ENCODE measurements at places on chromosomes 12 and 14.

GRCh38 chr14:89407856-89408255 lies 9.2 kb downstream of the FOXN3 start:
- no peak for DNase-seq

DNA sequence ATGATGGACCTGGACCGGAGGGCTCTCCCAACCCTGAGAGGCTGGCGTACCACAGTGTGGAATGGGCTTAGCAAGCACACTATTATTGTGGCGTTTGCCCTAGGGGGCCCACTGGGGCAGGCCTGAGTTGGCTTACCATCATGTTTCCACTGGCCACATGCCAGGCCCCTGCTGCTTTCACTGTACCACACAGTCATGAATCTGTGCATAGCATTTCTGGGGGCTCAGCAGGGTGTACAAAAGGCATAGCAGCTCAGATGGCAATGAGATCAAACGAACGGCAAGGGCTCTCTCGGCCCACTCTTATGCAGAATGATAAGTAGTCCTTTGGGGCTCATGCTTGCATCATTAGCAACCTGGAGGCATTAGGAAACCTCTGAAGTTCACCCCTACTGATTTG lies 137.0 kb upstream of the HIF1A start:
- DNase-seq: no peak

- DNase-seq: no peak
Measured at GRCh38 chr14:71539650-71540285, 392.5 kb upstream of the RGS6 start.

- DNase-seq: no peak
Measured at GRCh38 chr14:94467728-94468520, 8.1 kb downstream of the SERPINA9 start.

- no peak for DNase-seq
Measured at GRCh38 chr14:89504602-89505313, 87.7 kb upstream of the FOXN3 start.

DNA sequence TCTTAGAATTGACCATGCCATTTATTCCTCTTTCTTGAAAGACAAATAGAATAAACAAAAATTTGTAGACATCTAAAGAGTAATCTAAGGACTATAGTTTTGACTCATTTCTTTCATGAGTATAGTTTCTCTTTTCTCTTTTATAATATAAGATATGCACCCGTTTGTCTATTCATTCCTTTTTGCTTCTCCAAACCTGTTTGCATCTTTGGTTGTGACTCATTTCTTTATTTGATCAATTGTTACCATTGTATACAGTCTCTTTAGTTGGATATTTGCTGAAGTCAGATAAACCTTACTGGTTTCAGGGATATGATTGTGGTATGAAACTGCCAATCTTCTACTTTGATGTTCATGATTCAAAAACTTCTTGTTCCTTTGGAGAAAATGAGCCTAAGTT lies 268.7 kb downstream of the FBXL14 start:
- no peak for DNase-seq

GRCh38 chr14:48853159-48853558 lies 733.0 kb downstream of the RPS29 start:
- no peak for DNase-seq

GRCh38 chr12:95767703-95768102 lies 22.9 kb downstream of the NTN4 start:
- DNase-seq: no peak

DNA sequence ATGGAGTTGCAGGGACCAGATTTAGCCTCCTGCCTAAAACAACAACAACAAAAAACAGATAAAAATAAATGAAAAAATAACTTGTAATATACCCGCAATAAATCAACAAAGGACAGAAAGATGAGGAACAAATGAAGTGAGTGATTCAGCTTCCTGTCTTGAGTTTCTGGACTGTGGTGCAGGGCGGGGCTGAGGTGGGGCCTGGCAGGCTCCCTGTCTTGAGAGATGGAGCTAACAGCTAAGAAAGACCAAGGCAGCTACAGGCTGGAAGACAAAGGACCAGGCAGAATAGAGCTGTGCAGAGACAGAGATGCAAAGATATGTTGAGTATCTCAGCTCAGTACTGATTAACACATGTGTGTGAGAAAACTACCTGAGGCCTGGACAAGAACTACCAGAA lies 879.2 kb downstream of the AACS start:
- DNase-seq: no peak

DNA sequence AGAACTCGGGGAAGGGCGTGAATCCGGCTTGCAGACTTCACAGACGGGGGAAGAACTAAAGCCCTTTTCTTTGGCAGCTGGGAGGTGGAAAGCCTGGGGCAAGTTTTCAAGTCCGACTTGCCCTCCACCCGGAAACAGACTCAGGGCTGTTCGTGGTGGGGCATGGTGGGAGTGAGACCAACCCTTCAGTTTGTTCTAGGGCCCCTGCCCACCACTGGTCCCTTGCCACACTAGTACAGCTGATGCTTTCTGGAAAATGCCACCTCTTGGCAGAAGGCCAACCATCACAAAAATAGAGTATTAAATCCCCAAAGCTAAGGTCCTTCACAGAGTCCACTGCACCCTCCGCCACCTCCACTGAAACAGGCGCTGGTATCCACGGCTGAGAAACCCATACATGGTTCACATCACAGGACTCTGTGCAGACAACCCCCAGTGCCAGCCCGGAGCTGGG lies 50.4 kb upstream of the DDX11 start:
- no peak for DNase-seq

- DNase-seq: peak; percentile 70
Measured at GRCh38 chr14:32028599-32028998, 48.5 kb upstream of the ARHGAP5 start.

GRCh38 chr12:26803552-26803951 lies 29.4 kb downstream of the ITPR2 start:
- DNase-seq: no peak

DNA sequence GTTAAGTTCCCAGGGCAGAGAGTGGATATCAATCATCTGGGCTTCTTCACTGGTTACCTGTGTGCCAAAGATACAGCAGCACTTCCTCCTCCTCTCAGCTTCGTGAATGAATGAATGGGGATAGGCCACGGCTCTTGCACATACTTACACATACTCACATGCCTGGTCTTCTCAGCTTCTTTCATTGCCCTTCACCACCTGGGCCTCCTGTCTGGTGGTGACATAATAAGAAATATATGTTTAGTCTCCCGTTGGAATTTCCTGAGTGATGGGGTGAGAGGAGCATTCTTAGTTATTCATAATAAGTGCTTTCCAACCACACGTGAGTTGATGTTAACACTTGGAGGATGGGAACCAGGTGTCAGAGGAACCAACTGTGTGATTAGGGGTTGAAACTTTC lies 268.1 kb upstream of the RMST start:
- DNase-seq: no peak

DNA sequence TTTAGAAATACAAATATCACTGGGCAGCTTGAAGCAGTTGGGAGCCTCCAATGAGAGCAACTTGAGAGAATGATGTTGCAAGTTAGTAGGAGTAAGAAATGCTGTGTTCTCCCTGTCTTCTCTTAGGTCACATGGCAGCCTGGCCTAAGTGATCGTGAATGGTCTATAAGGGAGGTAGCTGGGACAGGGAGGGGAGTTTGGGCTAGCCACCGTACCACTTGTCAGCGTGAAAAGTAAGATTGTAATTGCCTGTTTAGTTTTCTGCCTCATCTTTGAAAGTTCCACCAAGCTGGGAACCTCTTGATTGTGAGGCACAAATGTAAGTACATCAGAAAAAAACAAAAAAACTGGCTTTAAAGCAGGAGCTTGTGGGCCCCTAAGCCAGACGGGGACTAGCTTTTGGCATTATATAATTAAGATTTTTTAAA lies 36.4 kb downstream of the MDM2 start:
- no peak for DNase-seq

DNA sequence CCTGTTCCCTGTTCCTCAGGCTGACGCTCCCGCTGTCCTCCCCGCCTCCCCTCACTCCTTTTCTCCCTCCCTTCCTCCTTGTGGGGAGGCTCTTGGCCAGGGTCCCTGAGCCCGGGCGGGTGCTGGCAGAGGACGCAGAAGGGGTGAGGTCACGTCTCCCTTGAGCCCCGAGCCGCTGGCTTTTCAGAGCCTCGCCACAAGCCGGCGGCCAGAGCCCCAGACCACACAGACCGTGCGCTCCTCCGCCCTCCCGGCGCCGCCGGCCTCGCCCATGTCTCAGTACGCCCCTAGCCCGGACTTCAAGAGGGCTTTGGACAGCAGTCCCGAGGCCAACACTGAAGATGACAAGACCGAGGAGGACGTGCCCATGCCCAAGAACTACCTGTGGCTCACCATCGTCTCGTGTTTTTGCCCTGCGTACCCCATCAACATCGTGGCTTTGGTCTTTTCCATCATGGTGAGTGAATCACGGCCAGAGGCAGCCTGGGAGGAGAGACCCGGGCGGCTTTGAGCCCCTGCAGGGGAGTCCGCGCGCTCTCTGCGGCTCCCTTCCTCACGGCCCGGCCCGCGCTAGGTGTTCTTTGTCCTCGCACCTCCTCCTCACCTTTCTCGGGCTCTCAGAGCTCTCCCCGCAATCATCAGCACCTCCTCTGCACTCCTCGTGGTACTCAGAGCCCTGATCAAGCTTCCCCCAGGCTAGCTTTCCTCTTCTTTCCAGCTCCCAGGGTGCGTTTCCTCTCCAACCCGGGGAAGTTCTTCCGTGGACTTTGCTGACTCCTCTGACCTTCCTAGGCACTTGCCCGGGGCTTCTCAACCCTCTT lies at the start of gene TMEM233:
Gene TMEM233 (plus strand): TSS at position 197 of the 821 bp plus-strand sequence. CDS start 75 bp downstream, at position 272.
- DNase-seq: no peak

DNA sequence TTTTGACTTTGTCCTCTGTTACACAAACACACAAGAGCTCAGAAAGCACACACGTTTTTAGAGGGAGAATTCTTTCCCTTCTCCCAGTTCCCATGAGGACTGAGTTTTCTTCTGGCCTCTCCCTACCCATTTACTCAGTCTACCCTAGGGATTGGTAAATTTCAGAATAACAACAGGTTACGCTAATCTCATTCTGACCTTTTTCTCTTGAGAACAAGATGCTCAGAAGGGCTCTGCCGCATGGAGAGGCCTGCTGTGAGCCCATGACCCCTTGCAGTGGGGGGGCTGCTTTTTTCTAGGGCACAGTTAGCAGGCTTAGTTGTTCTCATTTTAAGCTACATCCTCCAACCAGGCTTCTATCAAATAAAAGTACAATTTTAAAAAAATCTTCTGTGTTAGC lies 69.5 kb downstream of the GPR135 start:
- no peak for DNase-seq

- DNase-seq: peak; percentile 43
Measured at GRCh38 chr12:85968606-85969005, 94.5 kb downstream of the NTS start.

- DNase-seq: no peak
Measured at GRCh38 chr14:26528415-26529182, 69.2 kb downstream of the NOVA1 start.

- no peak for DNase-seq
Measured at GRCh38 chr12:30095511-30095910, 311.8 kb upstream of the TMTC1 start.

- DNase-seq: no peak
Measured at GRCh38 chr14:44898551-44898950, 63.2 kb downstream of the KLHL28 start.

GRCh38 chr12:94930772-94931171 lies 72.7 kb downstream of the NDUFA12 start:
- no peak for DNase-seq

DNA sequence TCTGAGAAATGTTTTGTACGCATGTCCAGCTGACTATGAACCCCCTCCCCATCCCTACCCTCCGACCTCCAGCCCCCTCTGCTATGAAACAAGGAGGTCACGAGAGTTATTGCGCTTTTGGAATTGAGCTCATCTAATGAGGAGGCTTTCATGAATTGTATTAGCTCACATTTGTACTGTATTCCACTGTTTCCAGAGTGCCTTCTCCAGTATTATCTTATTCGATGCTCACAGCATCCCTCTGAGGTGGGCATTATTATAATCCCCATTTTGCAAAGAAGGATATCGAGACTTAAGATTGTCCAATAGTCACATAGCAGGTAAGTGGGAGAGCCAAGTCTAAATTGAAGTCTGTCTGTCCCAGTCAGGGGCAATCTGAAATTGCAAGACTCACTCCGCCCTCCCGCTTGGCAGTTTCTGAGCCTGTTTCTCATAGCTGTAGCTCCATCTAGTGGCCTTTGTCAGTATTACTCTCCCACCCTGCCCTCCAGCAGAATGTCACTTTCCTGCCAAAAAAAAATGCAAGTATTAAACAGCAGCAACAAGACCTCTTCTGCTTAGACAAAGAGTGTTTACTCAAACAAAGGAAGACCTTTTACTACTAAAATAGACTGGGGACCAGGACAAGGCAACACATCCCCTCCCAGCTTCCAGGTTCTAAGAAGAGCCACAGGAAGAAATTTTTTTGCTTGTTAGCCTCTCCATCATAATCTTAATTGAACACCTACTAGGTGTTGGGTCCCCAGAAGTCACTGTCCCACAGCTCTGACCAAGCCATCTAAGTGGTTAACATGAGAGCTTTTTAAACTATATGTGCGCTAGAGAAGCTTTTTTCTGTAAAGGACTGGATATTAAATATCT lies 48.6 kb upstream of the TMEM233 start:
- DNase-seq: peak; percentile 18

- DNase-seq: no peak
Measured at GRCh38 chr14:92217936-92218335, 96.2 kb downstream of the CPSF2 start.

GRCh38 chr14:34059925-34060650 lies 109.2 kb upstream of the EGLN3 start:
- no peak for DNase-seq

DNA sequence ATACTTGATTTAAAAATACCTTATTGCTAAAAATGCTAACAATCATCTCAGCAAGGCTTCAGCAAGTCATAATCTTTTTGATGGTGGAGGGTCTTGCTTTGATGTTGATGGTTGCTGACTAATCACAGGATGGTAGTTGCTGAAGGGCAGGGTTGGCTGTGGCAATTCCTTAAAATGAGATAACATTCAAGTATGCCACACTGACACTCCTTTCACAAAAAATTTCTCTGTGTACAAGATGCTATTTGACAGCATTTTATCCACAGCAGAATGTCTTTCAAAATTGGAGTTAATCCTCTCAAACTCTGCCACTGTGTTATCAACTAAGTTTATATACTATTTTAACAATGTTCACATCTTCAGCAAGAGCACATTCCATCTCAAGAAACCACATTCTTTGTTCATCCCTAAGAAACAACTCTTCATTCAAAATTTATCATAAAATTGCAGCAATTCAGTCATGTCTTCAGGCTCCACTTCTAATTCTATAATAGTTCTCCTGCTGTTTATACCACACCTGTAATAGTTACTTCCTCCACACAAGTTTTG lies 16.1 kb downstream of the SCAF11 start:
- DNase-seq: no peak

- DNase-seq: no peak
Measured at GRCh38 chr14:85616386-85616885, 86.5 kb downstream of the FLRT2 start.

- peak; percentile 82 for DNase-seq
Measured at GRCh38 chr14:92511453-92512238, 1.9 kb upstream of the RIN3 start.
